HFFc6 (cell line): ENCODE measurements at places on chromosomes 12 and 14.
A peak's percentile ranks its signal among the peaks of the same experiment; 100 is the strongest.

DNA sequence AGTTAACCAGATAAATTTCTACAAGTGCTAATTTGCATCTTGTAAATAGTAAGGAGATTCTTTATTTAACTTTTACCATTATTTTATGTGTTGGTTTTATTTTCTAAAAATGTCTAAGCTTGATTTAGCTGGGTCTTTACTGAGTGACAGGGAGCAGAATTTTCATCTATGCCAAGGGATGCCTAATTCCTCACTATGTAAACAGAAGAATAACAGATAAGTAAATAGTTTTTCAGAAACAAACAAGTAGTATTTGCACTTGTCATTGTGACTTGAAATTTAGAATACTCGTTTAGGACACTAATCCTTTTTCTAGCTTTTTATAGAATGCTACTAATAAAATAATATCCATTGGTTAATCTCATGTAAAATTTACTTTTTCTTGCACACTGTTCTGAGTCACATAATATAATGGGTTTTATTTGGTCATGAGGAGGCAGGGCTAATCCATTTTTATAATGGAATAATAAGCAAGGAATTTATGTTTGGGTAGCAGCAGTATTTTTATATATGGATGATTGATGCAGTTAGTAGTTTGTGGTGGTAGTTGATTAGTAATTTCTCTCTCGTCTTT is 746.5 kb downstream of the SLC6A15 start:
- DNase-seq: no peak

DNA sequence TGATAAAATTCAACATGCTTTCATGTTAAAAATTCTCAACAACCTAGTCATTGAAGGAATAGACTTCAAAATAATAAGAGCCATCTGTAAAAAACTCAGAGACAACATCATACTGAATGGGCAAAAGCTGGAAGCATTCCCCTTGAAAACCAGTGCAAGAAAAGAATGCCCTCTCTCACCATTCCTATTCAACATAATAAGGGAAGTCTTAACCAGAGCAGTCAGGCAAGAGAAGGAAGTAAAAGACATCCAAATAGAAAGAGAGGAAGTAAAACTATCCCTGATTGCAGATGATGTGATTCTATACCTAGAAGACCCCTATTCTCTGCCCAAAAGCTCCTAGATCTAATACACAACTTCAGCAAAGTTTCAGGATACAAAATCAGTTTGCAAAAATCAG is 52.9 kb downstream of the APOBEC1 start:
- no peak for DNase-seq

- DNase-seq: no peak
Measured at GRCh38 chr12:23043646-23044045, 418.7 kb downstream of the ETNK1 start.

DNA sequence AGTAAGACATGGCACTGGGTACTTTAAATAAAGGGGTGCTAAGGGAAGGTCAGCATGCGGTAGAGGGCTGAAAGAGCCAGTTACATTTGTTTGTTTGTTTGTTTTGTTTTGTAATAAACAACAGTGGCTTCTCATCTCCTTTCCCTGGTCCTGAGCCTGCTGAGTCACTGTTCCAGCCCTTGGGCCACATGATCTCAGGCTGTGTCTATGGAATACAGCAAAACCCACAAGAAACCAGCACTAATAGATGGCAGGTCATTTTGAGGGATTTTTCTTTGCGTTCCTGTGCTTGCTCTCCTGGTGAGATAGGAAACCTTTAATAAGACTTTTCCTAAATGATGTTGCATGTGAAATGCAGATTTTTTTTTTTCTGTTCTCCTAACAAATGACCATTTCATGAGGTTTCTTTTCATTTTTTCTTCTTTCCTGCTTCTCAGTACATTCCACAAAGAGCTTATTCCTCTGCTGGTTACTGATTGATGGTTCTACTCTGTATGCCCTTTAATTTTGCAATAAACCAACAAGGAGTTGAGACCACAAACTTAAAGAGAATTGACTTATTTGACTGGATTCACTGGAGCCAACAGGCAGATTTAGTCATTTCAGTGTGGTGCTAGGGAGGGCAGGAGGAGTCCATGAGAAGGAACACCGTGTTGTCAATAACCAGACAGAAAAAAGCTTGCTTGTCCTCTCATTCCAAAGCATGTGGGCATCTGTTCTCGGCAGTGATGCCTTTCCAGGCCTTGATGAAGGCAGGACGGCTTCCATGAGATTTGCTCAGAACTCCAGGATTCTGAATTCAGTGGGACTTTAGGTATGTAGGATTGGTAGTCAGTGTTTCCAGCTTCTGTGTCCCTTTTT is 459.2 kb downstream of the RAD51B start:
- DNase-seq: peak; percentile 62

- DNase-seq: no peak
Measured at GRCh38 chr12:57159311-57159710, 11.9 kb upstream of the LRP1-AS start.

DNA sequence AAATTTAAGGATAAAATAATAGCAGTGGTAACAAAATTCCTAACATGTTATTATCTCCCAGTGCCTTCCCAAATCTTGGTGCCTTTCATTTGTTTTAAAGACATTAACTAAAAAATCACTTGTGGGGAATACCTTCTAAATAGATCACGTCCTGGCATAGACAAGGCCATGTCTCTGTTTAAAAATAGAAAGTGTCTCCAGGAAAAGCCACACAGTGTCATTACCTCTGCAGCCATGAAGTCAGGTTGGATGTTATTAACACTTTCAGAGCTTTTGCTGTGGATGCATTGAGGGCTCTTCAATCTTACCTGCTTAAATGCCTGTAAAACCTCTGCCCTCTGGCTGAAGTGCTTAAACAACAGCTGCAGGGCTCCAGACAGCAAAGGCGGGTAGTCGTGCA is 211.1 kb downstream of the ITPR2 start:
- DNase-seq: no peak

DNA sequence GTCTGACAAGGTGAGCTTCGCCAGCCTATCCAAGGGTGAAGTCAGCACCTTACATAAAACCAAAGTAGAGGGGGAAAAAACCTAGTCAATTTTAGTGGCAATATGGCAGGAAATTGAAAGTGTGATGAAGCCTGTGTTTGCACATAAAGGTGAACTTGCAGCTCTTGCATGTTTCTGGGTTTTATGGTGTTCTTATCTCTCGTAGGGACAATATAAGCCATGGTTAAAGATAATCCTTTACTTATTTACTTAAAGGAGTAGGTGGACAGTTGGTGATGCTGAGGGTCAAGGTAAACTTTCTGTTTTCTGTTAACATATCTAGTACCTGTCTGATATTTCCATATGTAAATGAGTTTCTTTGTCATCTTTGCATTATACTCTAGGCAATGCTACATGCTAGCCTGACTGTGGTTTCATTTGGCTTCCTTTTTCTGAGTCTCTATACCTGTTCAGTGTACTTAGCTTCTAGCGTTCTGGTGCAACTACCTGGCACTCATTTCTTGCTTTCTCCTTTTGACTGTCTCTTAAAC is 32.8 kb downstream of the CCDC91 start:
- no peak for DNase-seq

DNA sequence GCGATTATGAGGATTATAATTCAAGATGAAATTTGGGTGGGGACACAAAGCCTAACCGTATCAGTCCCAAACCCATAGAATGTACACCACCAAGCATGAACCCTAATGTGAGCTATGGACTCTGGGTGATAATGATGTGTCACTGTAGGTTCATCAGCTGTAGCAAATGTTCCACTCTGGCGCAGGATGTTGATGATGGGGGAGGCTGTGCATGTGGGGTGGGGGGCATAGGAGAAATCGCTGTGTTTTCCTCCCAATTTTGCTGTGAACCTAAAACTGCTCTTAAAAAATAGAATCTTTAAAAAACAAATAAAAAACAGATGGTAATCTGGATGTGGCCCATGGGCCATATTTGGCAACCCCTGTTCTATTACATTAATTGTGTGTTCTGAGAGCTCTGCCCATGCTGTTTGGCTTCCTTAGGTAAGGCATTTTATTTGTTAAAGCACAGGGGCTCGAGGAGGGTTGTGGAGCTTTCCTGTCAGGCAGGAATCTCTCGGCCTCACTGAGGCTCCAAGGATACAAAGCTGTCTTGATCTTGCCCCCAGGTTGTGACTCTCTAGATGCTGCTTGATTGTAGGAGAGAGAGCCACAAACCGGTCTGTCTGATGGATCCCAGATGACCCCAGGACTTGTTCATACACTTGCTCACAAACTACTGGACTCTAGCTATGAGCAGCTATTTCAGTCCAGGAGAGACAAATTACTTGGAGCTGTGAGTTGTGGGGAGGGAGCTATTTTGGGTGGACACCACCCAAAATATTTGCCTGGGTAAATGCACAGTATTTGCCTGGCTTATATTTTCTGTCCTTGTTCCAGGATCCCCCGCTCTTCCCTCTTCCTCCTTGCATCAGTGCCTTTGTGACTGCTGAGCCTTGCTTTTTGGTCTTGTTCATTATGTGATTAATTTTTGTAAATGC is 340.2 kb downstream of the MED13L start:
- no peak for DNase-seq

DNA sequence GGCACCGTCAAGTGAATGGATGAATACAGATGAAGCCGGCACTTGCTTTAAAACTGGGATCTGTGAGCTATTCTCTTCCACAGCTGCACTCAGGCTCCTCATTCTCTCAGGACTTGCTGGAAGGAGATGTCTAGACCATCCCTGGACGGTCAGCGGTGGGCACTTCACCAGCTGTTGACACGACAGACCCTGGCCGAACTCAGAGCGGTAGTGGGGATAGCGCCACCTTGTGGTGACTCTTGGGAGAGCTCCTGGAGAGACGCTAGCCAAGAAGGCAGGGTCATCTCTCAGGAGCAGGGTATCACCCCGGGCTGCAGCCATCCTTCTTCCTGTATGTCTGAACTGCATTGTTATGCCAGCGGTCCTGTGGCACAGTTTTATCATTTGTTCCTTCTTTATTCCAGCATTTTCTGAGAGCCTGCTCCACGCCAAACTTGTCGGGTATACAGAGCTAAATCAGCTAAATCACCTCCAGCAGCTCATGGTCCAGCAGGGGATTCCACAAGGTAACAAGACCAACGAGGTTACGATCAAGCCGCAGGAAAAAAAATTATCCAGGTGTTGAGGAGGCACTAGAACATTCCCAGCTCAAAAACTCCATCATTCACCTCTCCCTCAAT is 10.0 kb downstream of the WNT1 start:
- peak; percentile 25 for DNase-seq

- no peak for DNase-seq
Measured at GRCh38 chr14:106875503-106875902, 1349.1 kb downstream of the TMEM121 start.

DNA sequence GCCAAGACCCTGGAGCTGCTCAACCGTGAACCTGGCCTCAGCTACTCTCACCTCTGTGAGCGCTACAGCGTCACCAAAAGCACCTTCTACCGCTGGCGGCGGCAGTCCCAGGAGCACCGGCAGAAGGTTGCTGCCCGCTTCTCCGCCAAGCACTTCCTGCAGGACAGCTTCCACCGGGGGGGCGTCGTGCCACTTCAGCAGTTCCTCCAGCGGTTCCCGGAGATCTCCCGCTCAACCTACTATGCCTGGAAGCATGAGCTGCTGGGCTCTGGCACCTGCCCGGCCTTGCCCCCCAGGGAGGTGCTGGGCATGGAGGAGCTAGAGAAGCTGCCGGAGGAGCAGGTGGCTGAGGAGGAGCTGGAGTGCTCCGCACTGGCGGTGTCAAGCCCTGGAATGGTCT is 9.3 kb downstream of the VRTN start:
- DNase-seq: no peak

DNA sequence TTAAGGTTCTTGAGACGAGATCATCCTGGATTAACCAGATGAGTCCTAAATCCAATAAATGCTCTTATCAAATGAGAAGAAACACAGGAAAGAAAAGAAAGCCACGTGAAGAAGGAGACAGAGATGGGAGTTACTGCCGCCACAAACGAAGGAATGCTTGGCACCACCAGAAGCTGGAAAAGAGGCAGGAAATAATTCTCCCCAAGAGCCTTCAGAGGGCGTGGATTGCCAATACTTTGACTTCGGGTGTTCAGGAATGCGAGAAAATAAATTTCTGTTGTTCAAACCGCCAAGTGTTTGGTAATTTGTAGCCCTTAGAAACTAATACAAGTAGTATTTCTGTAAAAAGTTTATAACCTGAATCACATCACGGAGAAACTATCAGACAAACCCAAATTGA is 31.3 kb downstream of the ABCD2 start:
- no peak for DNase-seq

DNA sequence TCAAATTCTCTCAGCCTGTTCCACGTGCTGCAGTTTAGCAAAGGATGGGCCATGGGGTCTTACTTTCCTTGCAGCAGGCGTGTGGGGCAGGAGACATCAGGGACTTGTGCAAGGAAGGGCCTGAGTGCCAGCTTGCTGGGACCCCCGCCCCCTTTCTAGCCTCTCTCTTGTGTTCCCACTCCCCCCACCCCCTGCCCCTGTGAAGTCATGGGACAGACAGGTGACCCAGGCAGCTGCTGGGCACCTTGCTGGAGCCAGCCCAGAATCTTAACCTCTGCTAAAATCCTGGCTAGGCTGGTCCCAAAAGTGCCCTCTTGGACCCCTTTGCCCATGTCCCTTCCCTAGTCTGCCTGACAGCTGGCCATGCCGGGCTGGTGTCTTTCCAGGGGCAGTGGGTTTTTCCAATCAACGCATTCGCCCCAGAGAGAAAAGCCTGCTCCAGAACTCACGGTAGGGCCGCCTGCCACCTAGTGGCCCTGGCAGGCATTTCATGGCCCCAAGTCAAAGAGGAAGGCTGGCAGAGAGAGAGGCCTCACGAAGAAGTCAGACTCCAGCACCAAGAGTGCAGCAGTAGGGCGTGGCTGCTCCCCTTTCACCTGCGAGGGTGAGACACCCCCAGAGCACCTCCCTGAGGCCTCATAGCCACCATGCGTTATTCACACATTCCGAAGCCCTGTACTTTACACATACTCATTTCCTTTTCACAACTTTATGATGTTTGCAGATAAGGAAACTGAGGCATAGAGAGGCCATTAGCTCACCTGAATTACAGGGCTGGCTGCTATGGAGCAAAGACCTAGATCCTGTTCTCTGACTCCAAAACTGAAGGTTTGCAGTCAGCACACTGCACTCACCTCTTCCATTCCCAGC is 67.4 kb downstream of the LGMN start:
- DNase-seq: peak; percentile 52

DNA sequence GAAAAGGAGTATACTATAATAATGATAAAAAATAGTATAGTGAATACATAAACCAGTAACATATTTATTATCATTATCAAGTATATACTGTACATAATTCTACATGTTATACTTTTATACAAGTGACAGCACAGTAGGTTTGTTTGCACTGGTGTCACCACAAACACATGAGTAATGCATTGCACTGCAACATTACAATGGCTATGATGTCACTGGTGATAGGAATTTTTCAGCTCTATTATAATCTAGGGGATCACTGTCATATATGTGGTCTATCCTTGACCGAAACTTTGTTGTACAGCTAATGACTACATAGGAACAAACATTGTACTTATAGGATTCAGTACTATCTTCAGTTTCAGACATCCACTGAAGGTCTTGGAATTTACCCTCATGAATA is 165.8 kb upstream of the SYT1 start:
- DNase-seq: peak; percentile 29

- no peak for DNase-seq
Measured at GRCh38 chr12:32947206-32948067, 50.9 kb upstream of the PKP2 start.

- peak; percentile 39 for DNase-seq
Measured at GRCh38 chr14:92135269-92135668, 13.5 kb downstream of the CPSF2 start.

GRCh38 chr14:94779713-94780112 is 9.8 kb upstream of the GSC start:
- DNase-seq: no peak

GRCh38 chr14:100400115-100400514 is 77.0 kb downstream of the SLC25A47 start:
- DNase-seq: no peak
